ENCODE measurements at places on chromosomes 6 and 20.

- DNase-seq = no peak
Measured at GRCh38 chr6:5403076-5403475, 141.8 kb downstream of the FARS2 start.

GRCh38 chr6:7088076-7088742 is 19.6 kb upstream of the RREB1 start:
- no peak for DNase-seq

- no peak for DNase-seq
Measured at GRCh38 chr6:4928426-4928825, 75.4 kb downstream of the RPP40 start.

- no peak for DNase-seq
Measured at GRCh38 chr20:44491635-44492395, 16.1 kb downstream of the TTPAL start.

- no peak for DNase-seq
Measured at GRCh38 chr6:111238464-111239119, 151.3 kb downstream of the SLC16A10 start.

DNA sequence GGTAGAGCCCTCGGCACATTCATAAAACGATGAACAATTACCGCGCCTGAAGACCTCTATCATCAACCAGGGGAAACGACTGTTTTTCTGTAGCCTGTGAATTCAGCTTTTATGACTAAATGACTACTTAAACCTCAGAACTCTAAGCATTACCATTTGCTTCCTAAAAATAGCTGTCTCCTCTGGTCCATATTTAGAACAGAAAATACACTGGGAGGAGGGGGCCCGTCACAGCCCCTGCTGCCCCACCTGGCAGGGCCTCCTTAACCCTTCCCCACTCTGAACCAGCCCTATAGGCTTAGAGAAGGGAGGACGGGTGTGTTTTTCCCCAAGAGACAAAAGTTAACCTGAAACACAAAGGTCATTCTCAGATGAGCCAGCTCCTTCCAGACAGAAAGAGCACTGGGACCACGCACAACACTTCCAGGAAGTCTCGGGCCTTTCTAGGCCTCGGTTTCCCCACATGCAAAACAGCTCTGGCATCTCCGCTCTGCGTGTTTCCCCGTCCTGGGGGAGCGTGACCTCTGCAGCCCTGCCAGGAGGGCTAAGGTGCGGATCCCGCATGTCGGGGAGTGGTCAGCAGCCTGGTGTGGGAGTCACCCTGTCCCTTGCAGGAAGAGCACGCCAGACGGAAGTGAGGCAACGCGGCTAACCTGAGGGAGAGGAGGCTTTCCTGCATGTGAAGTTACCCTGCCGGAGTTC is 193.9 kb downstream of the DLL1 start:
- no peak for DNase-seq

- DNase-seq = no peak
Measured at GRCh38 chr6:22146678-22146930, 150.2 kb downstream of the PRL start.

GRCh38 chr6:75171986-75172385 is 33.9 kb downstream of the COL12A1 start:
- no peak for DNase-seq

GRCh38 chr20:43691928-43692524 is 25.1 kb downstream of the MYBL2 start:
- DNase-seq = peak; percentile 32

- DNase-seq = no peak
Measured at GRCh38 chr6:37637562-37638413, 59.9 kb downstream of the MDGA1 start.

DNA sequence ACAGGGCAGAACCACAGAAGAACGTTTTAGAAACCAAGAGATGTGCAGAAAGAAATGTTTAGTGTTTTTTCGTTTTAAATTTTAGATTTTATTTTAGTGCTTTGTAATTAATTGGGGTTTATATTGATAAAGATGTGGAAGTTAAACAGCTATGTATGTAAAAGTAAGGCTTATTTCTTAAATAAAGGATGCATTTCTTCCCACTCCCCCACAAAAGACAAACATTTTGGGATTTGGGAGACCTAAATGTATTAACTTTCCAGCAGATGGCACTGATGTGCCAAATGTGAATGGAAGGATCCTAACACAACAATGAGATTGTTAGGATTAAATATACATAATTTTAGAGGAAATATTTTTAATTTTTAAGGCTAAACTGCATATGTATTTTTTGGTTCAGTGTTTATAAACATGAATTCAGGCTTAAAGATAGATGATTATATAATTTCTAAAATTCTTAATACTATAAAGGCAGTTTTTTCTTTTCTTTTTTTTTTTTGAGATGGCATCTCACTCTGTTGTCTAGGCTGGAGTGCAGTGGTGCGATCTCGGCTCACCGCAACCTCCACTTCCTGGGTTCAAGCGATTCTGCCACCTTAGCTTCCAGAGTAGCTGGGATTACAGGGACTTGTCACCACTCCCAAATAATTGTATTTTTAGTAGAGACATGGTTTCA is 12.0 kb downstream of the PFDN4 start:
- DNase-seq = no peak

- DNase-seq = no peak
Measured at GRCh38 chr6:1039191-1039590, 272.7 kb upstream of the FOXQ1 start.

GRCh38 chr20:22307409-22307808 is 277.0 kb downstream of the FOXA2 start:
- DNase-seq = no peak

DNA sequence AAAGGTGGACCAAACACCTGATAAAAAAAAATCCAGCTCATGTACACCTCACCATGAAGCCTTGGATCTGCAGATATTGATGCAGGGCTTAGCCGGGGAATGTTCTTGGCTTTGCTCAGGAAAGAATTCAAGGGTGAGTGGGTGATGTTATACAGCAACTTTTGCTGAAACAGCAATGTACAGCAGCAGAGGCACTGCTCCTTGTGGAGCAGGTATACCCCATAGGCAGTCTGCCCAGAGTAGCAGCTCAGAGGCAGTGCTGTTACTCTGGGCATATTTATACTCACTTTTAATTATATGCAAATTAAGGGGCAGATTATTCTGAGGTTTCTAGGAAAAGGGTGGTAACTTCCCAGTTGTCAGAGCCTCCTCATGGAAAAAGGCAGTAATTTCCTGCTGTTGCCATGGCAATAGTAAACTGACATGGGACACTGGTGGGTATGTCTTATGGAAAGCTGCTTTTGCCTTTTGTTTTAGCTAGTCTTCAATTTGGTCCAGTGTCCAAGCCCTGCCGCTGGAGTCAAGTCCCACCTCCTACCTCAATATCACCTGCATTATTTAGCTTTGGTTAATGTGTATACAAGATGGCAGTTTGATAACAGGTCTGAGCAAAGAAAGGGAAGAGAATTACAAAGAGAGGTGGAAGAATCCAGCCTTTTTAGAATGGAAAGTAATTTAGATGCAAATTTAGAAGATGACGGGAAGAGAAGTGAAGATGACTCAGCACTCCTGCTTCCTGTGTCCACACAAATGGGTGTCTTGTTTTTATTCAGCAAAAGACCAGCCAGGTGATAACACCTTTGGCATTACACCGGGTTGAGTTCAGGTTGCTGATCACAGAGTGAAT is 110.1 kb upstream of the JAG1 start:
- no peak for DNase-seq

DNA sequence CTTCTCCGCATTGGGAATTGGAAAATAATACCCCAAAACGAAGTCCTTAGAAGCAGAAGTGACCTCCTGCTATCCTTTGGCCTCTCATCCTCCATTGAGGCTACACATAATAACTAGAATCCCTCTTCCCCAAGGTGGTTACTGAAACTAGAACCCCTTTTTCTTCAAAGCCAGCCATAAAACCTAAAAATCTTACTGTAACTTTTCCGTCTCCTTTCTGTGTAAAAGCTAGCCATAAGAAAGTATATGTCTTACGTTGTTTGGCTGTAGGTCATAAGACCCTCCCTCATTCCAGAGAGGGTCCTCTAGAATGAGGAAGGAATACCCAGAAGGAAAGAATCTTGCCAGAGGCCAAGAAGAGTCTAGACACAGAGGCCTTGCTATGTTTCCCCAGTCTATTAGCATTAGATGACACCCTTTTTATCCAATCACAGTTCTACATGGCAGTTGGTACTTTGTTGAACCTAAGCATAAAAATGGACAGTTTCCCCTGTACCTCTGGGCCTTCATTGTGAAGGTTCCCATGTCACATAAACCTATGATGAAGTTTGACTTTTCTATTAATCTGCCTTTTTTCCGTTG is 133.9 kb upstream of the BTN3A2 start:
- no peak for DNase-seq

- DNase-seq = peak; percentile 41
Measured at GRCh38 chr6:29834564-29835436, 7.2 kb downstream of the HLA-G start.

DNA sequence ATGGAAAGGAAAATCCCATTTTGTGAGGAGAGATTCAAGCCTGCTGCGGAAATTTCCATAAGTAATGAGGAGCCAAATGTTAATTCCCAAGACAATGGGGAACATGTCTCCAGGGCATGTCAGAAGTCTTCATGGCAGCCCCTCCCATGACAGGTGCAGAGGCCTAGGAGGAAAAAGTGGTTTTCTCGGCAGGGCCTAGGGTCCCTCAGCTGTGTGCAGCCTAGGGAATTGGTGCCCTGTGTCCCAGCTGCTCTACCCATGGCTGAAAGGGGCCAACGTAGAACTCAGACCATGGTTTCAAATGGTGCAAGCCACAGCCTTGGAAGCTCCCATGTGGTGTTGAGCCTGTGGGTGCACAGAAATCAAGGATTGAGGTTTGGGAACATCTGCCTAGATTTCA is 269.9 kb downstream of the TBC1D32 start:
- no peak for DNase-seq

- DNase-seq = no peak
Measured at GRCh38 chr20:1330075-1330830, 1.3 kb upstream of the SDCBP2 start.

GRCh38 chr20:36526521-36527011 is 14.8 kb upstream of the MYL9 start:
- no peak for DNase-seq

GRCh38 chr6:73024598-73024997 is 200.7 kb downstream of the KHDC1L start:
- DNase-seq = no peak

DNA sequence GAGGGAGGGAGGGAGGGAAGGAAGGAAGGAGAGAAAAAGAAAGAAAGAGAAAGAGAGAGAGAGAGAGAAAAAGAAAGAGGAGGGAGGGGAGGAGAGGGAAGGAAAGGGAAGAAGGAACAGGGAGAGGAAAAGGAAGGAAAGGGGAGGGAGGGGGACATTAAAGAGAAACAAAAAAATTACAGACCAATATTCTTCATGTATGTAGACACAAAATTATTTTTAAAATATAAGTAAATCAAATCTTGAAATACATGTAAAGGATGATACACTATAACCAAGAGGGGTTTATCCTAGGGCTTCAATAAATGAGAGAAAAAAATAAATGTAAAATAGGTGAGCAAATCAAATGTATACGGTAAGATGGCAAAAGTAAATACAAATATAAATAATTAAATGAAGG is 71.2 kb upstream of the TMEM244 start:
- DNase-seq = no peak

GRCh38 chr20:57326667-57327455 is 2.7 kb upstream of the SPO11 start:
- no peak for DNase-seq

DNA sequence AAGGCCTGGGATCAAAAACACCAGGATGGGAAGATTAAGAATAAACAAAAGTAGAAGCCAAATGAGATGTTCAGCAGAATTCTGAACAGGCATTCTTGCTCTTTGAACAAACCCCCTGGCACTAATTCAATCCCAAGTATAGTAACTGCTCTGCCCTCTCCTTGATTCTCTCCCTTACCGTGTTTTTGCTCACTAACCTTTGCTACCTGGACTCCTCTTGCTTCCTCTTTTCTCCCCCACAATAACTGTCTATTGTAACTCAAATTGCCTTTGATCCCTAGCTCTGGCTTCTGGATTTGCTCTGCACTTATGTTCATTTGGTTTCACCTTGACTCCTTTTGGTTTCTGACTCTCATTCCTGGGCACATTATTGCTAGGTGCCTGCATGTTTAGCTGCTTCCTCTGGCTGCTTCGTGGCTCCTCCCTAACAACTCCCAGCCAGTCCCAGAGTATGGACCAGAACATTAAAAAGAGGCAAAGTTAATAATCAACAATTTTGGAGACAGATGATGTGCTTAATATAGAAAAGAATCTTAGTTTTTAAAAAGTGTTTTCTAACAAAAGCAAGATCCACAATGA is 65.4 kb upstream of the PHIP start:
- DNase-seq = no peak

DNA sequence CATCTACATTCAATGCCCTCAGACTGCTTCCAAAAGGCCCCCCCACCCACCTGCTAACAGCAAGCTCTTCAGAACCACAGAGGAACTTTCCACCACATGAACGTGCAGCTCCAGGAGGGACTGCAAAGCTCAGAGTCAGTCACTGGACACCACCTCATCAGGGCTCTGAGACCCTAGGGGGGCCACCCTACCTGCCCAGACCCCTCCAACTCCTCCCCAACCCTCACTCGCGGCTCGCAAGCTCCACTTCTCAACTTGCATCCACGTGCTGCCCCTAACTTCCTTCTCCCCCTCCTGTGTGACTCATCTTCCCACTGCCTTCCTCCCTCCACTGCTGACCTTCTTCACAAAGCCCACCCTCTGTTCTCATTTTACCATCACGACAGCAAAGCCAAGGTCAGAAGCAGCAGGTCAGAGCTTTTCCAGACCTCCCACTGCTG is 6.5 kb downstream of the MBOAT1 start:
- no peak for DNase-seq

GRCh38 chr20:23078351-23079015 is 7.6 kb downstream of the CD93 start:
- DNase-seq = no peak
